Amygdala (tissue), 56 donors: ENCODE measurements at places on chromosomes 13 and 19.

DNA sequence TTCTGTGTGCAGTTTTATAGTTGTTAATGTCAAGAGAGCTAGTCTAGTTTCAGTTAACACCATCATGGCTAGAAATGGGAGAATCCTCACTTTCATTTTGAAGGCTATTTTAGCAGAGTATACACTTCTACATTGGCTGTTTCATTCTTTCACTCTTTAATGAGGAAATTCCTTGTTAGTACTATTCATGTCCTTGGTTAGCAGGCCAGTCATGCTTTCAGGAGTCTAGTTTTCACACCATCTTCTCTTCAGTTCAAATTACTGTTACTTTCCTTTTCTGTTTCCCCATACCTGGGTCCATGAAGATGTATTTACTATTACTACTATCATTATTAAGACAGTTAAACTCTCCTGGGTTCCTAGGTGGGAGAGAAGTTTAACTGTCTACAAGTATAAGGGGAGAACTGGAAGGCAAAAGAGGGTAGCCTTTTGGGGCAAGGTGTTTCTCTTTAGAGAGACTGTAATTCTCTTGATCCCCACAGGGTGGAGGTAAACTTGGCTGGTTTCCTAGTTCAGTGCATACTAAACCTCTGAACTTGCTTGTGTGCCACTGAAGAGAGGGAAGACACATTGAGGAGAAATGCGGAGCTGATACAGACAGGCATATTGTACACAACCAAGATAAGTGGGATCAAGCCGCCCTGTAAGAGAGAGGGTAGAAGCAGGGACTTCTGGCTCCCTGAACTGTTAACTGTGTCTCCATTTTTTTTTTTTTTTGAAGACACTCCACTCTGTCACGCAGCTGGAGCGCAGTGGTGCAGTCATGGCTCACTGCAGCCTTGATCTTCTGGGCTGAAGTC lies 41.3 kb upstream of the IGFL4 start:
- DNase-seq: no peak

DNA sequence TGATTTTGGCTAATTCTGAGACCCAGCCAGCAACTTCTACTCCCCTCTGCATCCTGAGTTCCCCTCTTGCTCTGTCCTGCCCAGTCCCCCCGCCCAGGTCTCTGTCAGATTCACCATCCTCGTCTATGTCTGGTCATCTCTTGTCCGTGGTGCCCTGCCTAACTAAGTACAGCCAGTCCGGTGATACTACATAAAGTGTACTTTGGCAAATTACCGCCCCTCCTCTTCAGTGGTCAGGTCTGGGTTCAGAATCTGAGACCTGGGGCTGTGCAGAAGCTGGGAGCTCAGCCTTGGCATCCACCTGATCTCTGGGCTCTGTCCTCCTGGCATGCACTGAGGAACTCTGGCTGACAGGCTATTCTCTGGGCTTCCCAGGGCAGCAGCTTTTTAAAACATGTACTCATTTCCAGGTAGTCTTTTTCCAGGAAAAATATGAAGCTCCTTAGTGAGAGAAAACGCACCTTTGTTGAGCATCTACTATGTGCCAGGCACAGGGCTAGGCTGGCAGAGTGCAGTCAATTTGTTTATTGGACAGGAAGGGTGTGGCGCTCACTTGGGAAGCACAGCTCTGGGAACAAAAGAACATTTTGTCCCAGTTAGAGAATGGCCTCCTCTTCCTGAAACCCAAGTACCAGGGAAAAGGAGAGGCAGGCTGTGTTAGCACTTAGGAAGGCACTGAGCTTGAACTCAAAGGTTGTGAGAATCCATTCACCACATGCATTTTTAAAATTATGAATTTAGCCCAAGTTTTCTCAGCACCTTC lies 88.9 kb downstream of the TSHZ3 start:
- DNase-seq: no peak

GRCh38 chr19:5403968-5404640 lies 51.1 kb upstream of the ZNRF4 start:
- peak; percentile 51 for DNase-seq

- no peak for DNase-seq
These were observed 11.7 kb upstream of the ADGRE5 start for GRCh38 chr19:14369399-14370168.

DNA sequence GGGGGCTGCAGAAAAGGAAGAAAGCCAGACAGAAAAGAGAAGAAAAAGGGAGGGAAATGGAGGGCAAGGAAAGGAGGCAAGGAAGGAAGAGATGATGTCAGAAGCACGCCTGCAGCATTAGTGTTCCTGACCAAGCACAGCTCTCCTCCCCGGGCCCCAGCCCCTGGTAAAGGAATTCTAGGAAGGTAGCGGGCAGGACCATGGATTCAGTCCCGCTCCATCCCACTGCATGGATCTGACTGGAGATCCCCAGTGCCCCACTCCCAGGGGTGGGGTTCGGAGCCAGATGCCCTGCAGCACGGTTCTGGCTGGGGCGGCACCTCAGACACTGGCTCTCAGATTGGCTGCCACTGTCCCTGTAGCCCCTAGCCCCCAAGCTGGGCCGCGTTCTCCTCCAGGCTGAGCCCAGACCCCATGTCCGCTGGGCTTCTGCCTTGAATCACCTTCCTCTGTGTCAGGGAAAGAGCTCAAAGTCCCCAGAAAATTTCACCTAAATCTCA lies 59.8 kb downstream of the TSHZ3 start:
- DNase-seq: no peak

- no peak for DNase-seq
These were observed 16.3 kb upstream of the TCF3 start for GRCh38 chr19:1668486-1669270.
